CD4-positive, alpha-beta T cell treated with Interleukin-1 beta for 1 hour (primary cell): ENCODE measurements at places on chromosomes 6 and 20.

DNA sequence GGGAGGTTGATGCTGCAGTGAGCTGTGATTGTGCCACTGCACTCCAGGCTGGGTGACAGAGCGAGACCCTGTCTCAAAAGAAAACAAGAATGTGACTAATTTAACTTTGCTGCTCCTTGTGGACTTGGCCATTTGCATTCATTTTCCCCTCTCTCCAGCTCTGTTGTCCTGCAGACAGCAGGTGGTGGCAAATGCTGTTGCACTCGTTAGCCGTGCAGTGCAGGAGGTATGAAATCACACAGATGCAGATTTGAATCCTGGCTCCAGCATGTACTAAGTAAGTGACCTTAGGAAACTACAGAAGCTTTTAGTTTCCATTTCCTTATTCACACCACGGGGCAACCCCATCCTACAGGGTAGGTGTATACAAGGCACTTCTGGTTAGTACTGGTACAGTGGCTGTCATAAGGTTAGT, 9.6 kb upstream of the BEND3 start:
- DNase-seq: no peak

GRCh38 chr6:1380625-1381427, 8.6 kb upstream of the FOXF2 start:
- no peak for DNase-seq

DNA sequence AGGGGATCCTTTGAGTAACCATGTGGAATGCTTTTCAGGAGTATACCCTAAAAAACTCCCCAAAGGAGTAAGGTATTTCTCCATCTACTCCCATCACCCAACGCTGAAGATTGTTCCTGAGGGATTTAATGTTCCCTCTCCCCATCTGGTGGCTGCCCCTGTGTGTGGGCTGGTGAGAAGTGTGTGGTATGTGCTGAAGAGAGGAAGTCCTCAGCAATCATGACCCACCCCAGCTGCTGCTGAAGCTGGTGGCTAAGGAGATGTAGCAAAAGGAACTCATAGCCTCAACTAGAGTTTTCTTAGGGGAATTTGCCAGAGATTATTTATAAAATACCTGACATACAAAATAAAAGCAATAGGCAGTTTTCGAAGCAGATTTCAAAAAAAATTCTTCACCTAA, 114.3 kb upstream of the JAG1 start:
- DNase-seq: no peak

DNA sequence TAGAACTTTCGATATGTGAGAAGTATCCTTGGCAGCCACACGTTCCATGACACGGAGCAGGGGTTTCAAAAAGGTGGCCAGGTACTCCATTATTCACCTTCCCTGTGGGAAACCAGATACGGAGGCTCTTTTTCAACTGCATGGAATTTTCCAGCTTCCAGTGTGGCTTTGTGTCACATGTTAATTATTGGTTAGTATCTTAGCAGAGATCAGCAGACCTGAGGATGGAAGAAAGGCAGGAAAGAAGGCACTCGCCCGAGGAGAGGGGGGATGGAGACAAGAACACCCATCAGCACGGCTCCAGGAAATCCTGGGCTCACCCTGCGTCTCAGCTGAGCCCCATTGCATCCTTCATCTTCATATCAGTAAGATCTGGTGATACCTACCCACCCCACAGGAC, 115.5 kb downstream of the PXDC1 start:
- no peak for DNase-seq

GRCh38 chr6:108133594-108134179, 32.1 kb upstream of the NR2E1 start:
- no peak for DNase-seq

GRCh38 chr6:147157930-147158329, 46.3 kb upstream of the STXBP5 start:
- DNase-seq: no peak

- no peak for DNase-seq
These were observed 105.0 kb downstream of the KLHL32 start for GRCh38 chr6:97029552-97029951.
